ENCODE measurements at places on chromosomes 12 and 14.

DNA sequence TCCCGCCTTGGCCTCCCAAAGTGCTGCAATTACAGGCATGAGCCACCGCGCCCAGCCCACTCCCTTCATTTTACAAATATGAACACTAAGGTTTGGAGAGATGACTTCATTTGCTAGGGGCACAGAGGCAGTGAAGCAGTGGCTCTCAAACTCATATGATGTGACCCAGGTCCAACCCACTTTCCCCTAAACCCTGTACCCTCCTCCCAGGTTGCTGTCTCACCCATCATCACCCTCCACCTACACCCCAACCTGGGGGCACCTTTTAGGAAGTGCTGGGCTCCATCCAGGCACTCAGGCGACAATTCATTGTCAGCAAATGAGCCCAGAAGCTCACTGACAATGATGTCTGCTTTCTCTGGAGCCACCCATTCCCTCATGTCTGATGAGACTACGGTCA, 4.8 kb upstream of the RBM23 start:
- no peak for DNase-seq

DNA sequence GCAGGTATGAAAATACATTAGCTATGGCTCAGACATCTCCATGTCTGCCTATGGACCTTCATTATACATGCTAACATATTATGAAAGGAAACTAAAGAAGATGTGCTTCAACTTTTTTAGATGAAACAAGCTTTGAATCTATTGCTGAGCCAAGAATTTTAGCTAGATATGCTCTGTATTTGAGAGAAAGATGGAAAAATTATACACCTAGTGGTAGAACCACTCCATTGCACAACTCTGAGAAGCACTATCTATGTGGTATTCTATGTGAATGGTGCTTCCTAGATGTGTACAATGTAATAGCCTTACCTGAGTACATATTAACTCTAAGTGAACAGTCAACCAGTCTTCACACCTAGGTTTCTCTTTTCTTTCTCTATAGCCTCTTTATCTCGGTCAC, 17.3 kb downstream of the EPYC start:
- no peak for DNase-seq

GRCh38 chr14:64786296-64787149, 82.3 kb downstream of the PLEKHG3 start:
- no peak for DNase-seq

GRCh38 chr12:3116106-3116844, 39.1 kb downstream of the TSPAN9 start:
- no peak for DNase-seq

GRCh38 chr12:53063708-53064612, 14.1 kb downstream of the TNS2 start:
- DNase-seq: no peak

- no peak for DNase-seq
Measured at GRCh38 chr12:121036810-121037326, 2.2 kb downstream of the OASL start.

DNA sequence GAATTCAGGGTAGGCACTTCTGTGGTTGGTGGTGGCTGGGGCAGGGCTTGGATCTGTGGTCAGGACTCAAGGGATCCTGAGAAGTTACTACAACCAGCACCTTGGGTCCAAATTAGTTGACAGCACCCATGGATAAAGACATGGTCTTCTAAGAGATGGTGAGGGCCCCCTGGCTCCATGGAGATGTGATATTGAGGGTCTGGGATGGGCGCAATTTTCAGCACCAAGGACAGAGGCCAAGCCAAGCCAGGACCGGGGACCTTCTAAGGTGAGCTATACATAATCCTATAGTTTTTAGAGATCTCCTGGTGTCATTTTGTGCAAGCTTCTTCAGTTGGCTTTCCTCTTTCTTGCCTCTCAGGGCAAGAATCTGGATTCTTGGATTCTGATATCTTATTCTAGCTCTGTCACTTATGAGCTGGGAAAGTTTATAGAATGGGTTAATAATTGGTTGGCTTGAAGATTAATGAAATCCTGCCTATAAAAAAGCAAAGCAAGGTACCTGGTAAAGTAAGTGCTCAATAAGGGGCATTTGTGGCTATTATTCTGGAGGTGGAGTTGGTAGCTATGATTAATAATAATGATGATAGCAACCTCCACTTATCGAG, 130.1 kb upstream of the LHX5 start:
- DNase-seq: no peak

GRCh38 chr12:5014269-5014668, 29.4 kb upstream of the KCNA5 start:
- no peak for DNase-seq

GRCh38 chr12:76186131-76186906, 101.8 kb upstream of the NAP1L1 start:
- no peak for DNase-seq

- no peak for DNase-seq
Measured at GRCh38 chr12:4273652-4274395, at the start of gene CCND2. Gene CCND2 (plus strand): TSS chr12:4273762. CDS start chr12:4274041, 279 bp downstream.

Measured in DMS79 (cell line).